ENCODE measurements at places on chromosomes 1 and 21.

GRCh38 chr1:45001011-45001481 lies 10.1 kb downstream of the HECTD3 start:
- DNase-seq: no peak

- no peak for DNase-seq
These were observed 112.0 kb downstream of the PDE4B start for GRCh38 chr1:65904681-65905083.

DNA sequence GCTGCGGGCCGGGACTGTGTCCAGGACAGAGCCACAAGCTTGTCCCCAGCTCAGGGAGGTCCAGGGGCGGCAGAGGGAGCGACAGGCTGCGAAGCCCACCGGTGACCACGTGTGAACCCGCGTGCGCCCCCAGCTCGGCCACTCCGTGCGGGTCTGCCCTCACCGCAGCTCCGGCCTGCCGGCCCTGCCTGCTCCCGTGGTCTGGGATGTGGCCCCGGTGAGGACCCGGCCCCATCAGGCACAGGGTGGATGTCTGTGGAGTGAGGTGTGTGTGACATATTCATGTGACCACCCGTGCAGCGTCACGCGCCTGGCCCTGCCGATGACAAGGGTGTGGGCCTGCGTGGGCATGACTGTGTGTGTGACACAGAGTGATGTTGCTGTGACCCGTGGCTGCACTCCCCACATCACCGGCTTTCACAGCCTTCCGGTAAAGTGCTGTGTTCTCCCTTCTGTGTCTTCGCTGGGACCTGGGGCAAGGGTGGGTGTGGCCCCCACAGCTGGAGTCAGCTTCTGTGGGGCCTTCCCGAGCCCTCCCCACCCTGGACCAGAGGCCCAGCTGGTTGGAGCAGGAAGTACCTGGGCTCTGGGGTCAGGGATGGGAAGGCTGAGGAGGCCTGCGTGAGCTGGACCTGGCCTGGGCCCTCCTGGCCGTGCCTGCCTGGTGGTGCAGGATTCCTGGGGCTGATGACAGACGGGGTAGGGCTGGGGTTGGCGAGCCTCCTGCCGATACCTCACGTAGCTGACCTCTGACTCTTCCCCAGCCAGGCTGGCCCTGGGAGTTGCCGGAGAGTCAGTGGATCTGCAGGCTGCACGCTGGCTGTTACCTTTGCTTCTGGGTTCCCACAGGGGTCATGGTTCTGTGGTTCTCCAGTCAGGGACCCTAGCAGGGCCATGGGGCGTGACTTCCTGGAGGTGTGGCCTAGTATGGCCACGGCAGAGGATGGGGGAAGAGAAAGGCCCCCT lies 4.1 kb downstream of the RNF223 start:
- no peak for DNase-seq

- no peak for DNase-seq
These were observed 111.1 kb downstream of the COP1 start for GRCh38 chr1:176096015-176096414.

DNA sequence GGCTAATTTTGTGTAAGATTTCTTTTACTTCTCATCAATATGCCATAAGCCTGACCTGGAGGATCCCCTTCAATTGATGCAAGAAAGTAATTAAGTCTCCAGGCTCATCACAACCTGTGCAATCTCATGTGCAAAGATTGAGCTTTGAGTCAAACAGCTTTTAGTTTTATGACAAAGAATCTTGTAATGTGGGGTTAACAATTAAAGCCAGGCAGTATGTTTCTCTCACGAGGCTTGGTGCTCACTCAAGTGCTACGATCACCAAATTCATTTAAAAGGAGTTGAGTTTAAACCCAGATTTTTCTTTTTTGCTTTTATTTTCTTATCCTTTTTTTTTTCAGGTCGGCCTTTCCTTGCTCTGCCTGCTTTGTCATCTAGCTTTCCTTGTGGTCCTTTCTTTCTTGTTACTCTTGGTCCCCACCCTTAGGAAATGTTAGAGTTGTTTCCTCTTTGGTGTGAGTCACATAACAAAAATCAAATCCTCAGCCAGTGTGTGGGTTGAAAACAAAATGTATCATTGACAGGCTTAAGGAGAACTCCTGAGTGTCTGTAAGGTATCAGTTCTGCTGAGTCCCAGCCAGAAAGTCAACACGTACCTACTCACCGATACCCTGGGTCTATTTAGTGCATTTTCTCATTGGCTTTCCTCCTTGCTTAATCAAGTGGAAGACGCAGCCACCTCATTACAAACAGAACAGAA lies 1037.2 kb downstream of the ADGRL2 start:
- no peak for DNase-seq

- DNase-seq: no peak
These were observed 63.9 kb upstream of the DISP3 start for GRCh38 chr1:11414926-11415538.

- DNase-seq: no peak
These were observed 195.4 kb downstream of the LMX1A start for GRCh38 chr1:165161130-165161529.

- no peak for DNase-seq
These were observed 270.5 kb downstream of the RRAGC start for GRCh38 chr1:38589036-38589435.

GRCh38 chr1:48233666-48234485 lies 11.4 kb downstream of the SLC5A9 start:
- no peak for DNase-seq

GRCh38 chr1:5595531-5596170 lies 396.6 kb downstream of the NPHP4 start:
- no peak for DNase-seq

DNA sequence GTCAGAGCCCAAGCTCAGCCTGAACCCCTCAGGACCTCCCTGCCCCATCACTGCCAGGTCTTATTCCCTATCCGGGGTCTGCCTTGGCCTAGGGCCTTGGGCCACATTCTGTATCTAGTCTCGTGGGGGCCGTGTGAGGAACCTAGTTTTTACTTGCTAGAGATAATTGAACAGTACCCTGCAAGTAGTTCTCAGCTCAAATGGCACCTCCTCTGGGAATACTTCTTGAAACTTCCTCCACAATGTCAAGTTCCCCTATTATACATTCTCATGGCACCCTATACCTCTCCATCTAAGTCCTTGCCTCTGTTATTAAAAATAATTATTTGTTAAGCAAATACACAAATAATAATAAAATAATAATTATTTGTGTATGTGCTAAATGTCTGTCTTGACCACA lies 32.9 kb upstream of the CSF1 start:
- no peak for DNase-seq

DNA sequence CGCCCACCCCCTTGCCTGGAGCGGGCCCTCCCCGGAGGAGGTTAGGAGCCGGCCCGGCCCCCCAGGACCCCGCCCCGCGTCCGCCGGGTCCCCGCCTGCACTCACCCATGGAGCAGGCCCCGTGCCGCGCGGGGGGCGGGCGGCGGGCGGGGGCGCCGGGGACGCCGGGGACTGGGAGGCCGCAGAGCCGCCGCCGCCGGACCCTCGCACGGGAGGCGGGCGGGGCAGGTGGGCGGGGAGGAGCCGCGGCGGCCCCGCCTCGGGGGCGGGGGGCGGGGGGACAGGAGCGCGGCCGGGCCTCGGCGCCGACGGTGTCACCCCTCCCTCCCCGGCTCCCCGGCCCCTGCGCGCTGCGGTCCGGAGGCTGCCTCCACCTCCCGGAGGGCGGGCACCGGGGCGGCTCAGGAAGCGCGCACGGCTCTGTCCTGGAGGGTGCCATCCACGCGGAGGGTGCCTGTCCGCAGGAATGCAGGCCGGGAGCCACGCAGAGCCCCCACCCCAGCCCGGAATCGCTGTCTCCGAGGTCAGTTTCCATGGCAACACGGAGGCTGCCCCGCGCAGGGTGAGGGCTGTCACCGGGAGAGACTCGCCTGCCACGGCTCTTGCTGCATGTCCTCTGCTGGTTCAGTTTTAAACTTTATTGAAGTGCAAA lies 5.9 kb upstream of the PLEKHG5 start:
- peak; percentile 61 for DNase-seq

DNA sequence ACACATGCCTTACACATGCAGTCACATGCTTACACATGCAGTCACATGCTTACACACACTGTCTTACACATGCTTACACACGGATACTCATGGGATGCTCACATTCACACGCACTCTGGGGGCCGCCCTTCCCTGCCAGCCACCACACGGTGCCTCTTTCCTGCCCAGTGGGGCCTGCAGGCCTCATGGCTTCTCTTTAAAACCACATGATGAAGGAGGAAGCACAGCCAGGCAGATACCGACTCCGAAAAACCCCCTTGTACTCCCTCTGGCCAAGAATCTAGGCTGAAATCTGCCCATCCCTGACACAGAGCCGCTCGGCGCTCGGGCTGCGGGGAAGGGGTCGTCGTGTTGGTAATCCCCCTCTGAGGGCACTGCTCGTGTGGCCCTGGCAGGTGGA lies 113.0 kb downstream of the PRDM16 start:
- DNase-seq: no peak

DNA sequence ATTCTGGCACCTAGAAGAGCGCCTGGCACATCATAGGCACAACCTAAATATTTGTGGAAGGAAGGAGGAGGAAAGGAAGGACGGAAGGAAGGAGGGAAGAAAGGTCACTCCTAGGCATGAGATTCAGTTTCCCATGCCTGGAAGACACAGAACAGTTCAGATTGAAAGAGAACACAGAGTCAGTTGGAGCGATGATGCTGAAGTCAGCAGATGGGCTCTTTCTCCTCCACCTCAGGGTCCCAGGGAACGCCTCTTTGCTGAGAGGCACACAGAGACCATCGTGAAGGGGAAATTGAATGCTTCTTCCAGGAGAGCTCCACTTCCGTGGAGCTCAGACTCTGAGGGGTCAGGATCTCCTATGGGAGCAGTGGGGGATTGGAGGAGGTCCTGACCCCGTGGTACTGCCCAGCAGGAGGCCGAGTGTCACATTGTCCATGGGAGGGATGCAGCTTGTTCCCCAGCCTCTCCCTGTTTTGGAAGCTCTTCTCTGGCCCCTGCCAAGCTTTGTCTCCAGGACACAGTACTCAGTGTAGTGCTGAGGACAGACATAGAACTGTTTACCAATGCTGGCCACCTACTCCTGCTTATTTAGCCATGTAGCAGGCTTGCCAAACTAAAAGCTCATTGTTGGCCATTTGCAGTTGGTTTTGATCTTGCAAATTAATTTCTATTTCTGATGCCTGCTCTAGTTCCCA lies 2.4 kb downstream of the MYBPHL start:
- DNase-seq: no peak

GRCh38 chr1:170853302-170853701 lies 82.0 kb upstream of the MROH9 start:
- no peak for DNase-seq

- no peak for DNase-seq
These were observed 9.7 kb downstream of the FOXO6 start for GRCh38 chr1:41370756-41371420.

DNA sequence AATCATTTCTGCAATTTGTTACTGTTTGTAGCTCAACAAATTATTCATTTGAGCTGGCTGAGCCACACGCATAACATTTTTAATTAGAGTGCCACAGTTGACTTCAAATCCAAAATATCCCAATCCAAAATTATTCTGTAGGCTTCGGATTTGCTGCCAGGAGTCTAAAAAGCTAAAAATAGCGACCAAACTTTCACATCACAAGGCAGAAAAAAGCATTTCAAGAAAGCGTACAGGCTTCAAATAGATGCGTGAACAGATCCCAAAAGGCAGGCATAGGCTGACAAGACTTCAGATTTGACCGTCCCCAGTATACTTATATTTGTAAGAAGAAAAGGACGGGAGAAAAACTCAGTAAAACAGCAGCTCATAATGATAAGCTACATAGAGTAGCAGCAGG lies 24.3 kb upstream of the TIAM1 start:
- no peak for DNase-seq

DNA sequence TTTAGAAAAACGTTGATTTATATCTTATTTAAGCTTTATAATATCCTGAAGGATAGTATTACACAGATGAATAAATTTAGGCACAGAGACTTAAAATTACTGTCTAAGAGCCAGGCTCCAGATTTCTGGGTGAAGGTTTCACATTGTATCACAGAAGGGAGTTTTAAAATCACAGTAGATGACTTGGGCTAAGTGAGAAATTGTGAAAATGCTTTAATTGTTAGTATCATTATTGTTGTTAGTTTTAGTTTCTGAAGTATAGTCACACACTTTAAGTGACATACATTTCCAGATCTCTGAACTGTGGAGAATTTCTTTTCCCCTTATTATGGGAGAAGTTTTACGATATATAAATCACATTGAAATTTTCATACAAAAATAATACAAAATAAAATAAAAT lies 83.5 kb downstream of the NDUFS5 start:
- DNase-seq: no peak

GRCh38 chr1:230113593-230114236 lies 46.7 kb downstream of the GALNT2 start:
- DNase-seq: no peak

GRCh38 chr21:35927262-35927661 lies 133.1 kb downstream of the SETD4 start:
- DNase-seq: peak; percentile 83

DNA sequence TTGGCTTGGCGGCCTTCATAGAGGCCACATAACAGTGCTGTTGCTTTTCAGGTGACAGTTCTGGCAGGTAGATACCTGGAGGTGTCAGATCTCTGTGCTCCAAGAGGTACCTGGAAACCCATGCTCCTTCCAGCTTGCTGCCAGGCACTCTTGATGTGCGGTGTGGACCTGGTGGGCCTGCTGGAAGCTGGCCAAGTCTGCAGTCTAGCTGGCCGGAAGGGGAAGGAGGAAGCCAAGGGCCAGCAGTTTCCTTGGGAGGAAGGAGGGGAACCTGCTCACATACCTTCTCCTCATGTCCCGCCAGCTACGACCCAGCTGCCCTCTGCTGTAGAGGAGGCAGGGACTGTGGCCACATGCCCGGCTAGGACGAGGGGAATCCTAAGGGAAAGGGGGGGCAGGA lies 166.4 kb upstream of the AJAP1 start:
- no peak for DNase-seq

- no peak for DNase-seq
These were observed 49.7 kb upstream of the PRDX6 start for GRCh38 chr1:173427146-173428054.

- DNase-seq: no peak
These were observed 83.7 kb upstream of the EDN2 start for GRCh38 chr1:41568204-41568603.

DNA sequence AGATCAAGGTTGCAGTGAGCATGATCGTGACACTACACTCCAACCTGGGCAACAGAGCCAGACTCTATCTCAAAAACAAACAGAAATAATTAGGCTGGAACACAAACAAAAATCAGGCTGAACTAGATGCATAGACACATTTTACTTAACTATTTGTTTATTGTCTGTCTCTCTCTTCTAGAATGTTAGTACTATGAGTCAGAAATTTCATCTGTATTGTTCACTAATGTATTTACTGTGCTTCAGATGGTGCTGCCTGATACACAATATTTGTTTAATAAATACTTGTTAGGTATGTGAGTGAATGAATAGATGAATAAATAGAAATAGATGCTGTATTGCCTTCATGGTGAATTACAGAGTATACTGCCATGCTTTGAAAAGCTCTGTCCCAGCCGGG lies 6.0 kb upstream of the LIN28A start:
- DNase-seq: no peak

DNA sequence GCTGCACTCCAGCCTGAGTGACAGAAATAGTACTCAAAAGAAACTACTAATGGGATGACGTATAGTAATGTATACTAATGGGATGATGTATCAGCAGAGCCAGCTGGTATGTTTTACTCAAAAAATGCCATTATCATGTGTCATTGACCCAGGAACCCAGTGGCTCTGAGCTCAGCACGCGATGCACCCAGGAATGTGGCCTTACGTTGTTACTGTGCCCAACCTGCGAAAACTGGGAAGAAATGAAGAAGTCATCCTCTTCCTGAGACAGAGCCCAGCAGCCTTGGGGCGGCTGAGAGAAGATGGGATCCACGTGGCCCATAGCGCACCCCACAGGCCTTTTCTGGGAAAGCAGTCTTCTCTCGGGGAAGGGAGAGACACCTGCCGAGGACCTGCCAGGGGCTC lies 8.8 kb downstream of the UBE2J2 start:
- no peak for DNase-seq

GRCh38 chr1:160629286-160630210 lies 17.3 kb downstream of the SLAMF1 start:
- DNase-seq: no peak
